ENCODE measurements at places on chromosomes 11 and 22.

- DNase-seq: no peak
These were observed 1.3 kb upstream of the SSH3 start for GRCh38 chr11:67301951-67302516.

- DNase-seq: peak; percentile 80
These were observed 84.5 kb downstream of the ISX start for GRCh38 chr22:35150183-35151107.

DNA sequence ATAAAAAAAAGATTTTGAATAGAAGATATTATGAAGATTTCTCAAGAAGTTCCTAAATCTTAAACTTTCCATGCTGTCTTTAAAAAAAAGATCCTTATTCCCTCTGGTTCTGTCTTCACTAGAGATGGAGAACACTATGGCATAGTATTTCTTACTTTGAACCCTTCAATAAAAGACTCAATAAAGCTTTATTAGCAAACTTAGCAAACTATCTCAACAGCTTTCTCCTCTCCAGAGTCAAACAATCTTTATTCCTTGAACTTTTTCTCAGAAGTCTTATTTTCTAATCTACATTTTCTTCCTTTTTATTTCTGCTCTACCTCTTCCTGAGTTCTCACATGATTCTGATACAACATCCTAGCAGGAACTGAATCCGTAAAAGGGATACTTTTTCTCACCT is 21.8 kb upstream of the P4HA3 start:
- no peak for DNase-seq

GRCh38 chr11:96748639-96749370 is 359.0 kb downstream of the JRKL start:
- DNase-seq: no peak

DNA sequence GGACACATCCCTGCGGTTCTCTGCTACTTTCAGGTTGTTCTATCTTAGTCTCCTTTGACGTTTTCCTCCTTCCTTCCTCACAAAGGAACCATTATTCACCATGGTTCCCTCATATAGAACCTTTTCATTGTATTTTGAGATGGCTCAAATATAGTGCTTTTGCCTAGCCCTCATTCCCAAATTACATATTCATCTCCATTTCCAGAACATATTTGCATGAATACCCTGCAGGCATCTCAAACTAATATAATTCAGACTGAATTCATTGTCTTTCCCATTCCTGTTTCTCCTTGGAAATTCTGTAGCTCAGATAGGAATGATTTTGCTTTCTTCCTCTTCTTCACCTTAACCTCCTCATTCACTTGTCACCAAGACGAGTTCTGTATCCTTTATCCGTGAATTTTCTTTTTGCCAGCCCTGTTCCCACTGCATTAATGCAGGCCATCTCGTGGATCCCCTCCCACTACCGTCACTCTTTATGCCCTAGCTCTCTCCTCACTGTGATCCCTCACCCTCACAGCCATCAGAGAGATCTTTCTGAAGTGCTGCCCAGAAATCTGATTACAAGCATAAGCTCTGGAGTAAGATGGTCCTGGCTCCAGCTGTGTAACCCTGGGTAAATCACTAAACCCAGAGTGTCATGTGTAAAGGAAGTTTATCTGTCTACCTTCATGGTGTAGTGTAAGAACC is 23.3 kb downstream of the PIWIL4 start:
- DNase-seq: no peak

DNA sequence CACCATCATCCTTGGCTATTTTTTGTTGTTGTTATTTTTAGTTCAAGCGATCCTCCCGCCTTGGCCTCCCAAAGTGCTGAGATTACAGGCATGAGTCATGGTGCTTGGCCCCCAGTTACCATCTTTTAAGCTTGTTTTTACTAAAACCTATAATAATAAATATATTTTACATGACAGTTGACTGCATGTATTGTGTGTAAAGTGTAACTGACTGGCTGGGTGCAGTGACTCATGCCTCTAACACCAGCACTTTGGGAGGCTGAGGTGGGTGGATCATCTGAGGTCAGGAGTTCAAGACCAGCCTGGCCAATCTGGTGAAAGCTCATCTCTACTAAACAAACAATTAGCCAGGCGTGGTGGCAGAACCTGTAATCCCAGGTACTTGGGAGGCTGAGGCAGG is 386.2 kb downstream of the TENM4 start:
- no peak for DNase-seq

DNA sequence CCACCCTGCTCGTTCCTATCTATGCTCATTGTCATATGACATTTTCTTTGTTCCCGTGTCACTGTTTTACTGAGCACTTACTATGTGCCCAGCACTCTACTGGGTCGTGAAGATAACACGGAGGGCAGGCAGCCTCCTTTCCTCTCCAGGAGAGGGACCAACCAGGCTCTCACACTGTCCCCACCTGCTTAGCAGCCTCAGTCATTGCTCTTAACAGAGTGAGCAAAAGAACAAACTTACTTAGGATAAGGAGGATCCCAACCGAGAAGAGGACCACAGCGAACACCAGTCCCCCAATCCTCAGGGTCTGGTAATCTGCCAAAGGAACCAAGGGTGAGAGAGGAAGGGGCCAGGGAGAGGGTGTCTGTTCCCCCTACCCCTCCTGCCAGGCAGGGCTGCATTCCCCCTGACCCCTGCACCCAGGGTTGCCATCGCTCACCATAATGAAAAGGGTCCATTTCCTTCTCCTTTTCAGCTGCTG is 17.0 kb upstream of the FXYD2 start:
- no peak for DNase-seq

DNA sequence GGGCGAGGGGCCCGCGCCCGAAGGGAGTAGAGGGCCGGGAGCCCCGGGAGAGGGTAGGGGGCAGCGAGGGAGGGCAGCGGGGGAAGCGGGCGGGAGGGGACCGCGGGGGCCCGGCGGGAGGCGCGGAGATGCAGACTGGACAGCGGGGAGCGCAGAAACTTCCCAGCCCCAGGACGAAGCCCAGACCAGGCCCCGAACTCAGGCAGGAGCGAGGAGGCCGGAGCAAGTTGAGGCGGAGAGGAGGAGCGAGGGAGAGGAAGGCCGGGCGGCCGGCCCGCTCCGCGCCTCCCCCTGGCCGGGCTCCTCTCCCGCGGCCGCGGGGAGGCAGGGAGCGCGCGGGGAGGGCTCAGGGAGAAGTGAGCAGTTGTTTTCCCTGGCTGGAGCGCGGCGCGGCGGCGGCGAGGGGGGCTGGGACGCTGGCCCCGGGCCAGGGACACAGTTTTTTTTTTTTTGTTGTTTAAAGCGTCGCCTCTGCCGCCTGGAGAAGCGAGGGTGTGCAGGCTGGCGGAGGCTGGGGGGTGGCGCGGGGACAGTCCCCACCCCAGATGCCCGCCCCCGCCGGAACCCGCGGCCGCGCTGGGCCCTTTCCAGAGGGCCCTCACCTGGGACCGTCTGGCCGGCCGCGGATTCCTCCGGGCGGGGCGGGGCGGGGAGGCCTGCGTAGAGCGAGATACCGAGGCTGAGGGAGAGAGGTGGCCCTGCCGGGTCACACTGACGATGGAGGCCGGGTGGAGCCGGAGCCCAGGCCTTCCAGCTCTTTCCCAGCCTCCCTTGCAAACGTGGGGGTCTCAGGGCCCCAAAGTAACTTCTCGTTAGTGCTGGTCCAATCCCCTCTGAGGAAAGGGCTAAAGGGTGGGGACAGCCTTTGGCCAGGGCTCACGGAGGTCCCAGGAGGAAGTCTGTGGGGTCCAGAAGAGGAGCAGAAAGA is at the start of gene LTBP3:
Gene LTBP3, minus strand, starts transcription at position 358 of the 928 bp plus-strand sequence. CDS start 400 bp downstream, outside the sequence.
- peak; percentile 45 for DNase-seq

- DNase-seq: peak; percentile 15
These were observed 27.8 kb upstream of the ROBO3 start for GRCh38 chr11:124837491-124837856.
